Inflammatory macrophage treated with lipopolysaccharide for 1 hour (primary cell): ENCODE measurements at places on chromosomes 13 and 19.
A peak's percentile ranks its signal among the peaks of the same experiment; 100 is the strongest.

- no peak for DNase-seq
Measured at GRCh38 chr13:50691681-50692263, 151.7 kb downstream of the DLEU7 start.

DNA sequence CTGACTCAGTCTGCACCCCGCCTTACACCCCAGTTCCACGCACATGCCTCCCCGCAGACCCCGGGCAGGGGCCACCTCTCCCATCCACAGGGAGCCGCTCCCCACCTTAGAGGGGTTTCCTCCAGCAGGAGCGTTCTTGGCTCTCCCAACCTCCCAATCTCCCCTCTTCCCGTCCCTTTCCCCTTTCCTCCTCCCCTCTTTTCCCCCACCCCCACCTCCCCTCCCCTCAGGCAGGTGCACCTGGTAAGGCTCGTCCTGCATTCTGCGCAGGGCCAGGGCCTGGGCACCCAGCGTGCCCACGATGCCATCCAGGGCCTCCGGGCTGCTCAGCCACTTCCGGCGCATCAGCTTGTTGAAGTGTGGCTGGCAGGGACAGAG, 27.3 kb downstream of the EXOC3L2 start:
- DNase-seq = no peak

GRCh38 chr13:79393564-79394249, 12.3 kb downstream of the RBM26 start:
- peak; percentile 34 for DNase-seq

DNA sequence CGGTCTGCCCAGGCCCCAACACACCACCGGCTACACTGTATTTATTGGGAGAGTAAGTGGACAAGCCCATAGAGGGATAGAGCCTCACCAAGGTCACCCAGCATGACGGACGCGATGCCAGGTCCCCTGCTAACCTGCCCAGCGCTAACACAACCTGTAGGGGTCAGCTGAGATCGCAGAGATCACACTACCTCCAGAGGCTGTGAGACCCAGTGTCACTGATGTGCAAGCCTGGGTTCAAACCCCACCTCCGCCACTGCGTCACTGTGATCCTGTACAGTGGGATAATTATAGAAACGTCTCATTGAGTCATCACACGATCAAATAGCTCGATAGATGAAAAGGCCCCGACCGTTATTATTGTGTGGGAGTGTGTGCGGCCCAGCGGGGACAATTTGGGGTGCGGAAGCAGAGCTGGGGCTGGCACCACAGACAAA, 10.6 kb upstream of the TLE2 start:
- DNase-seq = no peak

DNA sequence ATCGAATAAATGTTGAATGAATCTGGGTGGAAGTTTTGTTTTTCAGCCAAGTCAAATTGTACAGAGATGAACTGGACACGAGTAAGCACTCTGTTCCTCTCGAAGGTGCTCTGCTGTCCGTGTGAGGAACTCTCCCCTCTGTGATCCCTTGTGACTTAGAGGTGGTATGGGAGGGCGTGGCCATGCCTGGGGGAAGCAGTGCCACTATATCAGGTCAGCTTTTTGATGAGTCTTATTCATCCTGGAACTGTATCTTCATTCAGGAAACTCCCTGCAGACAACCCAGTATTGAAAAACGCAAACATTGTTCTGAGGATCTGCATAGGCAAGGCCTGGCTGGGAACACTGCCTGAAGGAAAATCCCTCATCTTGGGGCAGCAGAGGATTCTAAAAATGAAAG, 45.7 kb upstream of the FLT1 start:
- DNase-seq = no peak

DNA sequence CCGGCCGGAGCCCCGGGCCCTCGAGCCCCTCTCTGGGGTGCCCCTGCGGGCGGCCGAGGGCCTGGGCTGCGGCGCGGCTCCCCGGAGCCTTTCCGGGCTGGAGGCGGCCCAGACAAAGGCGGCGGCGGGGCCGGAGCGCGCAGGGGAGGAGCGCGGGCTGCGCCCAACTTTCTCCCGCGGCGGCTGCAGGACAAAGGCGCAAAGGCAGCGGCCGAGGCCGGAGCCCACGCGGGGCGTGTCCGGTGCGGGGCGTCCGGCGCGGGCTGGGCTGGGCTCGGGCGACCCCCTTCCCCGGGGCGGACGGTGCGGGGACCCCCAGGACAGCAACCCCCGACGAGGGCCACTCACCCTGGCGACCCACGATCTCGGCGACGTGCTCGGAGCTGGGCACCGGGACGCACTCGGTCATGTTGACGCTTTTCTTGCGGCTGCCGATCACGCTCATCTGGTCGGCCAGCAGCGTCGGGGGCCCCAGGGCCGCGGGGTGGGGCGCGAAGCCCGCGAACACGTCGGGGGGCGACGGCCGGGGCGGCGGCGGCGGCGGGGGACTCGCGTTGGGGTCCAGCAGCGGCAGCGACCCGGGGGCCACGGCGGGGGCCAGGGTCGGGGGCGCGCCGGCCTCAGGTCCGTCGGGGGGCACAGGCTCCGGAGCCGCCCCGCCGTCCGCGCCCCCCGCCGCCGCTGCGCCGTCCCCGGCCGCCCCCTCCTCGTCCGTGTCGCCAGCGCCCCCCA, 843 bp downstream of the MEX3D start:
- no peak for DNase-seq

DNA sequence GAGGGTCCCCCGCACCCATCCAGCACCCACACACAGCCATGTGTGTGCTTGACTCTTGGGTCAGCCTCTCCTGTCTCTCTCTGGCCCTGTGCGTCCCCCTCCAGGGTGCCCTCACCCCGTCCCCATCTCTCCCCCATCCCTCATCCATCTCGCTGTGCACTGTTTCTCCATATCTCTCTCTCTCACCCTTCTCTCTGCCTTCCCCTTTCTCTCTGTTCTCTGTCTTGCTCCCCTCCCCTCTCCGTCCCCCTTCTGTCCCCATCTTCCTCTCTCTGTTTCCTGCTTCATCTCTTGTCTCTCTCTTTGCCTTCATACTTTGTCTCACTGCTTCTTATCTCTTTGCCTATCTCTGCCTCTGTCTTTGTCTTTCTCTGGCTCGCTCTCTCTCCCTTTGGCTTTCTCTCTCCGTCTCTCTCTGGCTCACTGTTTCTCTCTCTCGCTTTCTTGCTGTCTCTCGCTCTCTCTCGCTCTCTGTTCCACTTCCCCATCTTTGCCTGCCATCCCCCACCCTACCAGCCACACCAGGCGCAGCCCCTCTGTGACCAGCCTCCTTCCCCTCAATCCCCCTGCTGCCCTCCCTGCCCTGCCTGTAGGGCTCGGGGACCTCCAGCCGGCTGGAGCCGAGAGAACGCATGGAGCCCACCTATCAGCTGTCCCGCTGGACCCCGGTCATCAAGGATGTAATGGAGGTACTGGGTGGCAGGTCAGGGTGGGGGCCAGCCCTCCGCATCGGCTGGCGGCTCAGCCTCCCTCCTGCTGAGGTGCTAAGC, 8.9 kb downstream of the STXBP2 start:
- DNase-seq = no peak

DNA sequence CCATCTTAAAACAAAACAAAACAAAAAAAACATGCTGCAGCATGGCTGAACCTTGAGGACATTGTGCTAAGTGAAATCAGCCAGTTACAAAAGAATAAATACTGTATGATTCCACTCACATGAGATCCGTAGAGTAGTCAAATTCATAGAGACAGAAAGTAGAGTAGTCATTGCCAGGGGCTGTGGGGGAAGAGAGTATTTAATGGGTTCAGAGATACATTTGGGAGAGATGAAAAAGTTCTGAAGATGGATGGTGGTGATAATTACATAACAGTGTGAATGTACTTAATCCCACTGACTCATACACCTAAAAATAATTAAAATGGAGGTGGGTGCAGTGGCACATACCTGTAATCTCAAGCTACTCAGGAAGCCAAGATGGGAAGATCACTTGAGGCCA, 72.0 kb upstream of the C1QTNF9 start:
- no peak for DNase-seq

DNA sequence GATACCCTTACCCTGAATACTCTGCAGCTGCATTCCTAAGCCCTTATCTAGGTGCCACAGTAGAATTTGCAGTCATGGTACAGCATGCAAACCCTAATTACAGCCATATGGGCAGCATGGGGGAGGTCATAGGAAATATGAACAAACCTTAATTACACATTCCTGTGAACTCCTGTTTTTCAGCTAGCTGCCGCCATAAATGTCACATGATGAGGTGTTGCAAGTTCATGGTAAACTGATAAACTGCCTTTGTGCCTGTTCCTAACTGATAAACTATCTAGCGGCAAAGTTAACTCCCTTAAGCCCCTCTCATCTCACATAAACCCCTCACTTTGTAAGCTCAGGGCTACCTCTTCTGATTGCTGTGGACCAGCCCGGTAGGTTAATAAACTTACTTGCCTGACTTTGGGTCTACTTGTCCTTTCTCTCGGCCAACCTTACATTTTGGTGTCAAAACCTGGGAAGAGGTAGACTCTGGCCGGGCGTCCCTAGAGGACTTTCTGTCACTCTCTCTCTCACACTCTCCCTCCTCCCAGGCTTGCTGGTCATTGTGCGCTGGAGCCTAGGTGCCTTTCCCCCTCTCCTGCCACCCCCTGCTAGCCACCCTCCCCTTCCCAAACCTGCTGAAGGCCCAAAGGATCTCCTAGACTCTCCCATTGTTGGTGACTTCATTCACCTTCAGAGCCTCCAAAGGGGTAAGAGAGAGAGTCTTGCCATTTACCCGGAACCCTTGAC, 43.3 kb downstream of the ZNF93 start:
- no peak for DNase-seq

DNA sequence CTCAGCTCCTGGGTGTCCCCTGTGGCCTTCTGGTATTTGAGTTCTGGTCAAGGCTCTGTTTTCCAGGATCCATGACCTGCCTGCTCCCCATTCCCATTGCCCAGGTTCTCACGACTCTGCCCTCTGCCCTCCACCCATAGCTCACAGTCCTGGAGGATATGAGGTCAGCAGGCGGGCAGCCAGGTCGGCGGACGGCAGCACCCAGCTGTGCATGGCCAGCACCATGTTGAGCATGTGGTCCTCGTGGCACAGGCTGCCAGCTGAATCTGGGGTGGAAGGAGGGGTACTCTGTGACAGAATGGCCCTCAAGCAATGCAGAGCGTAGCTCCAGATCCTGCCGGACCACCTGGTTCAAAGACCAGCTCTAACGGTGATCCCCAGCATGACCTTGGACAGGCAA, 5.1 kb downstream of the RASGRP4 start:
- DNase-seq = no peak
